Immature natural killer cell (primary cell): ENCODE measurements at places on chromosomes 11 and 22. TPM values are rescaled to one million over a fixed set of nuclear protein-coding genes. Genes with fewer than 3 reads are reported as not detected.

DNA sequence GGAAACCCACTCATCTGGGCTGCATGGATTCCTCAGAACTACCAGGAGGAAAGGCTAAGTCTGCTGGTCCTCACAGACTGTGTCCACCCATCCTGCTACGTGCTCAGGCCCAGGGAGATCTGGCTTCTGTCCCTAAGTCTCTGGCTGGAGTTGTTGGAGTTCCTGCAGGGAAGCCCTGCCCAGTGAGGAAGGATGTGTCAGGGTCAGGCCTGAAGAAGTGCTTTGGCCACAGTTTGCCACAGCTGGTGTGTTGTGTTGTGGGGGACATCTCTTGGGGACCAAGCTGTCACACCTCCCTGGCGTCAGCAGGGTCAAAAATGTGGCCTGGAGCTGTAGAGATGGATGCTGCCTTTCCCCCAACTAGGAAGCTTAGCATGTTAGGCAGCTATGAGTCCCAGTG lies 684.7 kb downstream of the METTL15 start:
- H3K27ac ChIP-seq = no peak overlapping the region
- no peaks in the 10 kb centered on the region for H3K4me1 ChIP-seq
- peaks cover 4% of the 10 kb centered on the region for H3K36me3 ChIP-seq
- H3K27me3 ChIP-seq = no peaks in the 10 kb centered on the region
- H3K4me3 ChIP-seq = no peak overlapping the region
- no peak for DNase-seq

DNA sequence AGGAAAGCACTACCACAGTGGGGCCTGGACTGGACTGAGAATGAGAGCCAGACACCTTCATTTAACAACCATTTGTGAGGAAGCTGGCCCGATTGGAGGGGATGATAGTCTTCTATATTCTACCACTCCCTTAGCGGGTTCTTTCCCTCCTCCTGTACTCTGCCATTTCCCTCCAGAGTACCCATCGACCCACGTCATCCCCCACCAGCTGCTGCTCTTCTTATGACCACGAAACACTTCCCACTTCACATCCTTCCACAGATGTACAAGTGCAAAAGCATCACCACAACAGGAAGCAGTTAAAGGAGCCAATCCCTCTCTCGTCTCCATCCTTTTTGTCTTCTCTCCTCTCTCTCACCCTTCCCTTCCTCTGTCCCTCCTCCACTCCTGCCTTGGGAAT lies 18.0 kb upstream of the UBASH3B start:
- H3K4me3 ChIP-seq = no peak overlapping the region
- DNase-seq = peak; percentile 28
- H3K27me3 ChIP-seq = no peaks in the 10 kb centered on the region
- peaks cover 5% of the 10 kb centered on the region for H3K4me1 ChIP-seq
- H3K36me3 ChIP-seq = no peaks in the 10 kb centered on the region

- H3K27ac ChIP-seq = no peak overlapping the region
- peaks cover 2% of the 10 kb centered on the region for H3K4me1 ChIP-seq
- no peak overlapping the region for H3K4me3 ChIP-seq
- no peaks in the 10 kb centered on the region for H3K36me3 ChIP-seq
- peaks cover 6% of the 10 kb centered on the region for H3K27me3 ChIP-seq
Measured at GRCh38 chr11:44854741-44855492, 95.8 kb downstream of the TP53I11 start.

DNA sequence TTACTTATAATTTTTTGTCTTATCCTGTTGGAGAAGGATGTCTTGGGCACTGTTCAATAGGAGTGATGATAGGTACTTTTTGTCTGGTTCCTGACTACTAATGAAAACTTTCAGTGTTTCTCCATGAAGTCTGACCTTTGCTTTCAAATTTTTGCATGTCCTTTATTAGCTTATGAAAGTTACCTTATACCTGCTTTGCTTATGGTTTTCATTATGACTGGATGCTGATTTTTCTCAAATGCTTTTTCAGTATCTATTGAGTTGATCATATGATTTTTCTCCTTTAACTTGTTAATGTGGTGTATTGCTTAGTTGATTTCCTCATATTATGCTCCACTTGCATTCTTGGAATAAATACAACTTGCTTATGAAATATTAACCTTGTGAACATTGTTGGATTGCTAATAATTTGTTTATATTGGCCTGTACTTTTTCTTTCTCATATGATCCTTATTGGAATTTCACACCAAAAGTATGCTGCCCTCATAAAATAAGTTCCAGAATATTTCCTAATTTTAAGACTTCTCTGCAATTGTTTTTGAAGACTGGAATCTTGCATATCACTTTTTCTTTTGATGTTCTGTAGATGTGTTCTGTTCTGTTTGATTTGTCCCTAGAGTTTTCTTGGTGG lies 85.0 kb upstream of the SC5D start:
- DNase-seq = no peak
- H3K27me3 ChIP-seq = peaks cover 2% of the 10 kb centered on the region
- no peak overlapping the region for H3K4me3 ChIP-seq

DNA sequence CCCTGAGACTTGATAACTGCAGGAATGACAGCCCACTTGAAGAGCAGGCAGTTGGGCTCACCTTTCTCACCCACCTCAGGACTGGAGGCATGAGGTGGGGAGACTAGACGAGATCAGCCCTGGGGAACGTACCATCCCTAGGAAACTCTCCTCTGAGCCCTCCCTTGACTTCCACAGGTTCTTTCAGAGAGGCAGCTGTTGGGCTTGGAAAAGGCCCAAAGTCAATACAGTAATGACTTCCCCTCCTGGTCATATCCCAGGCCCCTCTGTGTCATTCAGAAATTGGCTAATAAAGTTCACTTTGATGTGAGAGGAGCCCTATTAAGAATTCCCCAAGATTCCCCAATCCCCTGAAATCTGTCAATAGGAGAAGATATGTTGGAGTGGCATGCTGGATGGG lies 5.8 kb upstream of the NECTIN1 start:
- H3K4me3 ChIP-seq = no peak overlapping the region
- peaks cover 17% of the 10 kb centered on the region for H3K27me3 ChIP-seq
- H3K4me1 ChIP-seq = peaks cover 6% of the 10 kb centered on the region
- no peak for DNase-seq
- H3K36me3 ChIP-seq = no peaks in the 10 kb centered on the region

DNA sequence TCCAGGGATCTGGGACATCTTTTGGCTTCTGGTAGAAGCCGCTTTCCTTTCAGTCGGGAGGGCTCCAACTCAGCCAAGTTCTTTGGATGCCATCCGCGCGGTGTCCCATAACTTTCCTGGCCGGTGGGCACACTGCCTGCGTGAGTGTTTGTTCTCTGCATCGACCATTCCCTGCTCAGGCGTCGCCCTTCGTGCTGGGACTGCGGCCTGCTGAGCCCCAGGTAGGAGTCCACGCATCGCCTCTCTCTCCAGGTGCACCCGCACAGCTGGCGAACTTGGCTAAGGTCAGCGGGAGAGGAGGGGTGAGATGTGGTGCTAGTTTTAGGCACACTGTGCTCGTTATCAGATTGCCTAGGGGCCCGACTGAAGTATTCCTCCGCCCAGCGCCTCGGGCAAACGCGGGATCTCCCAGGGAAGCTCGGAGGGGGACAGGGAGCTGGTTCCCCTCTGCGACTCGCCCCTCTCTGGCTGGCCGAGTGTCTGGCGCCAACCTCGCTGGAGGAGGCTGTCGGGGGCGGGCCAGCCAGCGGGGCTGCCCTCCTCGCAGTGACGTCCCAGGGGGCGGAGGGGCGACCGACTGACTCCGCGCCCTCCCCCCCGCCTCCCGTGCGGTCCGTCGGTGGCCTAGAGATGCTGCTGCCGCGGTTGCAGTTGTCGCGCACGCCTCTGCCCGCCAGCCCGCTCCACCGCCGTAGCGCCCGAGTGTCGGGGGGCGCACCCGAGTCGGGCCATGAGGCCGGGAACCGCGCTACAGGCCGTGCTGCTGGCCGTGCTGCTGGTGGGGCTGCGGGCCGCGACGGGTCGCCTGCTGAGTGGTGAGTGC lies at the start of gene LAYN:
LAYN (plus strand) TSS at position 607 of the 823 bp plus-strand sequence; CDS start at position 731, 124 bp downstream.
- H3K27ac ChIP-seq = peak within 1 kb of the TSS; percentile 70
- peaks cover 29% of the 10 kb centered on the region for H3K27me3 ChIP-seq
- peak; percentile 64 for DNase-seq
- peak within 1 kb of the TSS; percentile 72 for H3K4me3 ChIP-seq
- H3K36me3 ChIP-seq = no peaks in the 10 kb centered on the region

- DNase-seq = no peak
- H3K27me3 ChIP-seq = peaks cover 11% of the 10 kb centered on the region
- peak overlapping the region; percentile 28 for H3K27ac ChIP-seq
Measured at GRCh38 chr11:66064571-66064970, 5.5 kb upstream of the PACS1 start.

DNA sequence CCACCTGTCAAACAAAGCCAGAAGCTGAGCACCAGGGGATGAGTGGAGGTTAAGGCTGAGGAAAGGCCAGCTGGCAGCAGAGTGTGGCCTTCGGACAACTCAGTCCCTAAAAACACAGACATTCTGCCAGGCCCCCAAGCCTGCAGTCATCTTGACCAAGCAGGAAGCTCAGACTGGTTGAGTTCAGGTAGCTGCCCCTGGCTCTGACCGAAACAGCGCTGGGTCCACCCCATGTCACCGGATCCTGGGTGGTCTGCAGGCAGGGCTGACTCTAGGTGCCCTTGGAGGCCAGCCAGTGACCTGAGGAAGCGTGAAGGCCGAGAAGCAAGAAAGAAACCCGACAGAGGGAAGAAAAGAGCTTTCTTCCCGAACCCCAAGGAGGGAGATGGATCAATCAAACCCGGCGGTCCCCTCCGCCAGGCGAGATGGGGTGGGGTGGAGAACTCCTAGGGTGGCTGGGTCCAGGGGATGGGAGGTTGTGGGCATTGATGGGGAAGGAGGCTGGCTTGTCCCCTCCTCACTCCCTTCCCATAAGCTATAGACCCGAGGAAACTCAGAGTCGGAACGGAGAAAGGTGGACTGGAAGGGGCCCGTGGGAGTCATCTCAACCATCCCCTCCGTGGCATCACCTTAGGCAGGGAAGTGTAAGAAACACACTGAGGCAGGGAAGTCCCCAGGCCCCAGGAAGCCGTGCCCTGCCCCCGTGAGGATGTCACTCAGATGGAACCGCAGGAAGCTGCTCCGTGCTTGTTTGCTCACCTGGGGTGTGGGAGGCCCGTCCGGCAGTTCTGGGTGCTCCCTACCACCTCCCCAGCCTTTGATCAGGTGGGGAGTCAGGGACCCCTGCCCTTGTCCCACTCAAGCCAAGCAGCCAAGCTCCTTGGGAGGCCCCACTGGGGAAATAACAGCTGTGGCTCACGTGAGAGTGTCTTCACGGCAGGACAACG lies 11.7 kb downstream of the CXCR5 start:
- H3K27me3 ChIP-seq = peaks cover 12% of the 10 kb centered on the region
- peak overlapping the region; percentile 87 for H3K27ac ChIP-seq

- peak overlapping the region; percentile 16 for H3K27ac ChIP-seq
- peaks cover 19% of the 10 kb centered on the region for H3K36me3 ChIP-seq
- H3K27me3 ChIP-seq = no peaks in the 10 kb centered on the region
- no peak overlapping the region for H3K4me3 ChIP-seq
- peaks cover 12% of the 10 kb centered on the region for H3K4me1 ChIP-seq
Measured at GRCh38 chr11:87097582-87097981, 59.8 kb downstream of the TMEM135 start.

- DNase-seq = peak; percentile 54
- H3K4me1 ChIP-seq = peaks cover 48% of the 10 kb centered on the region
- H3K27me3 ChIP-seq = peaks cover 23% of the 10 kb centered on the region
- H3K27ac ChIP-seq = peak overlapping the region; percentile 99
- H3K36me3 ChIP-seq = peaks cover 16% of the 10 kb centered on the region
Measured at GRCh38 chr11:114060392-114061047, 1.0 kb downstream of the ZBTB16 start.

- H3K27ac ChIP-seq = peak overlapping the region; percentile 97
- peak; percentile 49 for DNase-seq
- peaks cover 84% of the 10 kb centered on the region for H3K4me1 ChIP-seq
- peaks cover 8% of the 10 kb centered on the region for H3K27me3 ChIP-seq
- H3K36me3 ChIP-seq = peaks cover 5% of the 10 kb centered on the region
Measured at GRCh38 chr22:37638391-37639069, 939 bp upstream of the SH3BP1 start.

- peaks cover 8% of the 10 kb centered on the region for H3K36me3 ChIP-seq
- peaks cover 3% of the 10 kb centered on the region for H3K27me3 ChIP-seq
- H3K27ac ChIP-seq = no peak overlapping the region
- DNase-seq = no peak
- peaks cover 6% of the 10 kb centered on the region for H3K4me1 ChIP-seq
Measured at GRCh38 chr11:61476371-61476770, 32.2 kb upstream of the LRRC10B start.

DNA sequence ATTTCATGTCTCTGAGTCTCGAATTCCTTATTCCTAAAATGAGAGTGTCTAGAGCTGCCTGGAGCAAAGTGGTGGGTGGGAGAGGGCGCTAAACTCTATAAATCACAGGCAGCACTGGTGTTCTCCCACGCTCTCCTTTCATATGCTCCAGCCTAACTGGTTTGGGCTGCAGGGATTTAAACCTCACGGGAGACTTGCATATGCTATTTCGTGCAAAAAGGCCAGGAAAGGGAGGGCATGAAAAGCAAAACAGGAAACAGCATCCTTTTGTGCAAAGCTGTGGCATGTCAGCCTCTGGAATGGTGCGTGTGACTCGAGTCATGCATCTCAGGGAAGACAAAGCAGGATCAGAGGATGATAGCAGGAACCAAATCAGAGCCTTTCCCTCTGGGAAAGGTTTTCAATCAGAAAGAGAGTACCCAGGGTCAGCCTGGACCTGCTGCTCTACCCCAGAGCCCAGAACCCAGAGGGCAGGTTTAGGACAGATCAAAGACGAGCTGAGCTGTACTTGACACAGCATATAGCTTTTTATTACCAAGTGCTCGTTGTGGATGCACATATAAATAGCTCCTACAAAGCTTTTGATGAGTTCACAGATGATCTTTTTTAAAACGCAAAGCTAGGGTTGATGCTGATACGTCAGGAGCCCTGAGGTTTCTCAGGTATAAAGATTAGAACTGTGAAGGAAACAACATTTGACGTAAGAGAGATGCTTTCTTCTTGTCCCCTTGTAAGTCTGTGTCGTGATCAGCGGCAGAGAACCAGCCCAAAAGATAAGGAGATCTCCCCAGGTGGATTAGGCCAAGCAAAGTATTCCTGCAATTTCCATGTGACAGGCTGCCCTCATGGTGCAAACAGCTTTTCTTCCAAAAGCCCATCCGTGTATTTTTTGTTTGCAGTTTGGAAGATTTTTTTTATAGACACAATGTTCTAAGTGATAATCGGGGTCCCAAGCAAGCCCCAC lies 46.2 kb upstream of the YWHAH start:
- no peak overlapping the region for H3K4me3 ChIP-seq
- peaks cover 18% of the 10 kb centered on the region for H3K36me3 ChIP-seq
- no peaks in the 10 kb centered on the region for H3K27me3 ChIP-seq
- H3K27ac ChIP-seq = no peak overlapping the region
- no peaks in the 10 kb centered on the region for H3K4me1 ChIP-seq

Gene TMEM191B
- polyA plus RNA-seq = 4.9 TPM

Gene MMP13
- not detected for polyA plus RNA-seq

Gene KCNQ1
- 1.1 TPM for polyA plus RNA-seq

Gene MEI1
- polyA plus RNA-seq = 250 TPM

Gene SLC22A25
- not detected for polyA plus RNA-seq

Gene UBQLNL
- not detected for polyA plus RNA-seq
